ENCODE measurements at places on chromosomes 11 and 22. TPM values are rescaled to one million over a fixed set of nuclear protein-coding genes. Genes with fewer than 3 reads are reported as not detected.

The SMTNL1 gene
- not detected for total RNA-seq

The DEUP1 gene
- 0.68 TPM for total RNA-seq

The GLYAT gene
- total RNA-seq, result not detected

The LRRC74B gene
- total RNA-seq, result 3.6 TPM

The OSM gene
- total RNA-seq, result 1.1 TPM

The PRAME gene
- not detected for total RNA-seq

The TRIM29 gene
- 8.3 TPM for total RNA-seq

The TNNT3 gene
- 4.7 TPM for total RNA-seq

The NDUFV1 gene
- 143 TPM for total RNA-seq

The C11orf42 gene
- total RNA-seq, result not detected

The OR51B5 gene
- total RNA-seq, result not detected

The ELP4 gene
- 22.1 TPM for total RNA-seq

The OR2D2 gene
- not detected for total RNA-seq

The HBB gene
- total RNA-seq, result 323 TPM

The MOGAT2 gene
- not detected for total RNA-seq

The SERPING1 gene
- 471 TPM for total RNA-seq

The DDX25 gene
- not detected for total RNA-seq

The ADAMTS15 gene
- 8.4 TPM for total RNA-seq

The KCNK4 gene
- not detected for total RNA-seq

The ASRGL1 gene
- 39.7 TPM for total RNA-seq

The GDPD4 gene
- not detected for total RNA-seq

The CBLIF gene
- not detected for total RNA-seq

The EXPH5 gene
- 34.9 TPM for total RNA-seq

The MUC5AC gene
- 0.35 TPM for total RNA-seq

The PAAF1 gene
- total RNA-seq, result 15.2 TPM

The ABCG4 gene
- total RNA-seq, result 0.15 TPM

The OR2AG1 gene
- total RNA-seq, result not detected

The C22orf31 gene
- total RNA-seq, result not detected

The SHANK3 gene
- total RNA-seq, result 50.6 TPM

The CARD18 gene
- not detected for total RNA-seq

The ROBO4 gene
- 58.3 TPM for total RNA-seq

The MS4A4E gene
- total RNA-seq, result 2.7 TPM

The PNPLA5 gene
- total RNA-seq, result not detected

The KRTAP5-9 gene
- not detected for total RNA-seq

The A4GALT gene
- 19.4 TPM for total RNA-seq

The BRSK2 gene
- total RNA-seq, result 0.62 TPM

The RASSF10 gene
- total RNA-seq, result 4.3 TPM

The OR8H2 gene
- not detected for total RNA-seq

The OR6T1 gene
- total RNA-seq, result not detected

The CHADL gene
- 3.6 TPM for total RNA-seq

The SPA17 gene
- 8.5 TPM for total RNA-seq

The LRFN4 gene
- total RNA-seq, result 15.7 TPM

The OR2D3 gene
- total RNA-seq, result not detected

The ZC3H12C gene
- total RNA-seq, result 11.4 TPM

The SPON1 gene
- total RNA-seq, result 40.1 TPM

The PLAAT4 gene
- 150 TPM for total RNA-seq

The BATF2 gene
- total RNA-seq, result 8.6 TPM

The FXYD6 gene
- total RNA-seq, result 61.2 TPM

The ACTN3 gene
- 0.24 TPM for total RNA-seq

The CELSR1 gene
- total RNA-seq, result 51.8 TPM

The IL17REL gene
- 0.09 TPM for total RNA-seq

The TRPC6 gene
- 13.9 TPM for total RNA-seq

The GGTLC3 gene
- total RNA-seq, result 8.0 TPM

The MS4A7 gene
- total RNA-seq, result 315 TPM

The CCDC81 gene
- 4.8 TPM for total RNA-seq

The KBTBD3 gene
- total RNA-seq, result 10.4 TPM

The BIK gene
- total RNA-seq, result 1.6 TPM
